Activated T-cell treated with anti-CD3 and anti-CD28 coated beads for 4 hours (primary cell): ENCODE measurements at places on chromosomes 7 and 10.

DNA sequence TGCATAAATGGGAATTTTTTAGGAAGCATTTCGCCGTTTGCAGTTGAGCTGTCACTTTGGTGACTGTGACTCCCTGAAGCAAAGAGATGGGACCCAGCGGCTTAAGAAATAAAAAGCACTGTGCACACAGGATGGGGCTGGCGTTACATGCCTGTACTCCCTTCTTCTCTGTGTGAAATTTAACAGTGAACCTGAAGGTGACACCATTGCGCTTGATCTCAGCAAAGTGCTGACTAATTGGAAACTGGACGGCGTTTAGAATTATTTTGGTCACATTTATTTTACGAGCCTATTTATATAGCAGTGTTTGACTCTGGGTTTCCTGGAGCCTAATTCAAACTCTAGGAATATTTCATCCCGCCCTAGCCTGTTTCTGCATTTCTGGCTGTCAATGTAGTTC is 146.2 kb downstream of the PAXIP1 start:
- DNase-seq: no peak

GRCh38 chr7:31017032-31017675 is 35.0 kb upstream of the ADCYAP1R1 start:
- no peak for DNase-seq

- DNase-seq: no peak
Observed at GRCh38 chr10:91103384-91104192, 116.9 kb upstream of the PCGF5 start.

- DNase-seq: no peak
Observed at GRCh38 chr10:23696476-23696875, 257.6 kb downstream of the OTUD1 start.

DNA sequence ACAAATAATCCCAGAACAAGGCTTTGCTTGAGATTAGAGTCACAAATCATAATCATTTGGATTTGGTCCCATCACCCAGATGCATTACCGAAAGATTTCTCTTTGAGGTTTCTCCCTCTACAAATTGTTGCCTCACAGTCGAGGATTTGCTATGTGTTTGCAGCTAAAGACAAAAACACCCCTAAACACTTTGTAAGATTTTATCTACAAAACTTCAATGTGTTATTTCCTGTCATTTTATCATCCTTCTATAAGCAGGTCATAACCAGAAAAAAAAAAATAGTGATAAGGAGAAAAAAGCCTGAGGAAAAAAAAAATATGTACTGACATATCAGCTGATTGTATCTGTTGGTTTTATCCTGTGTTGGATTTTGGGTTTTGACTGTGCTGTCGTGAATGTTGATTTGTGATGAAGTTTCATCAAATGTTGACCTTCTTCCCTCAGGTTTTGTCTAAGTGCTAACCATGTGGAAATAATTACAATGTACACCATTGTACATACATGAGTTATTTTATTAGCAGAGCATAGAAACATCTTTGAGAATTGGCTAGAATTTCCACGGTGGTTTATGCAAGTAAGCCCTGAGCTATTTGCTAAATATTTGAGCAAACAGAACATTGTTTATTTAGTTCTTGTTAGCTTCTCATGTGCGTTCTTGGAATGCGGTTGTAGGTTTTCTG is 274.4 kb downstream of the NEBL start:
- no peak for DNase-seq

DNA sequence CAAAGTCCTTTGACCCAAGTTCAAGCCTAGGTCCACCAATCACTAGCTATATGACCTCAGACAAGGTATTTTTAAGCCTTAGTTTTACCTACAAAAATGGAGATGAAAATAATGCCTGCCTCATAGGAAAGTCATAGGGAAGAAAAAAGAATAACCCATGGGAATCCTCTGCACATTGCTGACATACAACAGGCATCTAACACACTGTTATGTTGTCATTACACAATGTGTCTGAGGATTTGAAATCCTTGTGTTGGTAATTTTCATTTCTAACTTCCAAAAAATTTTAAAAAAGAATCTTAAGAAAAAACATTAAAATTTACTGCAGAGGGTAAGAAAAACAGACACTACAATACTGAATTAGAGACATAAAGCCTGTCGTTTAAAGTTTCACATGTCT is 5.7 kb downstream of the ANK3 start:
- no peak for DNase-seq

- DNase-seq: no peak
Observed at GRCh38 chr7:42123716-42124115, 113.3 kb downstream of the GLI3 start.

- no peak for DNase-seq
Observed at GRCh38 chr10:17409170-17409733, 45.1 kb downstream of the ST8SIA6 start.

DNA sequence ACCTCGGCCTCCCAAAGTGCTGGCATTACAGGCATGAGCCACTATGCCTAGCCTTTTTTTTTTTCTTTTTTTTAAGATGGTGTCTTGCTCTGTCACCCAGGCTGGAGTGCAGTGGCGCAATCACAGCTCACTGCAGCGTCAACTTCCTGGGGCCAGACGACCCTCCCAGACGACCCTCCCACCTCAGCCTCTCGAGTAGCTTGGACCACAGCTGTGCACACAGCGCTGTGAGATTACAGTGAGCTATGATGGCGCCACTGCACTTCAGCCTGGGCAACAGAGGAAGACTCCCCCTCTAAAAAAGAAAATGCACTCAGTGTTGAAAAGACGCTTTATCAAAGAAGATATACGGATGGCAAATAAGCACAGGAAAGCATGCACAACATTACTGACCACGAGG is 16.5 kb upstream of the WIPI2 start:
- no peak for DNase-seq

DNA sequence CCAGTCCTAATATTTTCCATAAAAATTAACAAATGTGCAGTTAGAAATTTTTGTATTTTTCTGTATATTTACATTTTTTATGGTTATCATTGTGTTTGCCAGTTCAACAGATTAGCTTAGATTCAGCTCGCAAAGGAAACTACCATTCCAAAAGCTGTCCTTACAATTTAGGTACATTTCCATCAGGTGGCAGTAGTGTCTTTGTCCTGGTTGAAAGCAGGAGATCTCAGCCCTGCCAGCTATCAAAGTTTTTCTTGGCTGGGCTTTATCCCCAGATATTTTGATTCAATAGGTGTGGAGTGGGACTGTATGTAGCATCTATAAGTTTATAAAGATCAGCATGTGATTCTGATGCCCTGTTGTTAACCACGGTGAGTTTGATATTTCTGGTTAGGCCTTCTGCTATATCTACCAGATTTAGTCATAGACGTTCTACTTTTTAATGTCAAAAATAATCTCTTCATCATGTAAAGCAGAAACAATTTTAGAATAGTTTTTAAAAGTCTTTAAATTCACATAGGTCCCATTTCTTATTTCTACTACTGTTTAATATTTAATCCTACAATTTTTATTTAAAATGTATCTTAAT is 15.5 kb upstream of the ICA1 start:
- DNase-seq: no peak

- DNase-seq: no peak
Observed at GRCh38 chr10:127877699-127878098, 15.0 kb downstream of the CLRN3 start.

DNA sequence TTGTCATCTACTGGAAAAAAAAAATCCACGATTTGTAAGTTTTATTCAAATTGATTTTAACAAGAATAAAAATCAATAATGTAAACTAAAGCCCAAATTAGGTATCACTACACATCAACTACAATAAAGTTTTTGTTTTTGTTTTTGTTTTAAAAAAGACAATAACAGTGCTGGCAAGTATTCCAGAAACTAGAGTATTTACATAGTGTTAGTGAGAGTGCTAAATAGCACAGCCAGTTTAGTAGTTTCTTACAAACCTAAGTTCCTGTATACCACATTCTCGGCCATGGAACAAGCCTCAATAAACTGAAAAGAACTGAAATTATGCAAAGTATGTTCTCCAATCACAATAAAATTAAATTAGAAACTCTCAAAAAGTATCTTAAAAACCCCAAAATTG is 8.1 kb downstream of the ARHGAP12 start:
- no peak for DNase-seq

GRCh38 chr10:1120801-1121211 is 64.6 kb downstream of the WDR37 start:
- no peak for DNase-seq

- no peak for DNase-seq
Observed at GRCh38 chr10:124040451-124041188, 52.8 kb downstream of the CHST15 start.
